ENCODE measurements at places on chromosomes 16 and 17.

DNA sequence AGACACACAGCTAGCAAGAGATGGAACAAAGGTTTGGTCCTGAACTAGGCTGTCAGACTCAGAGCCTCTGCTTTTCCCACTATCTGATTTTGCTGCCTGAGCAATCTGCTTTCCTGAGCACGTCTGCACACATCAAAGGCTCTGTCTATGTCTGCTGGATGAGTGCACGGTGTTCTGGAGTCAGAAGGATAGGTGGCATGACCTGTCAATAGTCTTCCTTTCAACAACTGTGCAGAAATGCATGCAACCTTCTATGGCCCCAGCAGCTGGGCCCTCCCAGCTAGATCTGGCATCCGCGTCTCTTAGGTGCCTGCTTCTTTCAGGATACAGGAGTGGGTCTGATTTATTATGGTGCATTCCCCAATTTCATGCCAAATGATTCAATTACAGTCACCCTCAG lies 138.3 kb downstream of the UTP18 start:
- DNase-seq = no peak

GRCh38 chr17:20063665-20064648 lies 54.8 kb downstream of the SPECC1 start:
- peak; percentile 73 for DNase-seq

DNA sequence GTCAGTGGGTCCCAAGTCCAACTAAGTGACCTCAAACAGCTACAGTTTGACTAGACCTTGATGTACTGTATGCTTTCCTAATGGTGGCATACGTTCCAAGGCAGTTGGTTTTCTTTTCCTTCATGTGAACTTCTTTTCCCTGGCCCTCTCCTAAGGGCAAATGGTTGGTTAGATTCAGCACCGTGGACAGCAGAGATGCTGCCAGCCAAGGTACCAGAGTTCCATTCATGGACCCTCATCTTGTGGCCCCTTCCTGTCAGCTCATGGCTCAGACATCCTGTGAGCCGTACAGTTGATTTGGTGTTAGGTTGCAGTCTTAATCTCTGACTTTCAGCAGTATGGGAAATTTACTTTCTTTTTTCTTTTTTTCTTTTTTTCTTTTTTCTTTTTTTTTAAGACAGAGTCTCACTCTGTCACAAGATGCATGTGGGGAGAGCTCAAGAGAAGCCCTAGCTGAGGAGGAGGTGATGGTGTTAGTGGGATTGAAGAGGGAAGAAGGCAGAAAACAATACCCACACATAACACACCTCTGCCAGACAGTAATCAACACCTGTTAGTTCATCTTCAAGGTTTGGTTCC lies 122.4 kb downstream of the USP31 start:
- DNase-seq = no peak

DNA sequence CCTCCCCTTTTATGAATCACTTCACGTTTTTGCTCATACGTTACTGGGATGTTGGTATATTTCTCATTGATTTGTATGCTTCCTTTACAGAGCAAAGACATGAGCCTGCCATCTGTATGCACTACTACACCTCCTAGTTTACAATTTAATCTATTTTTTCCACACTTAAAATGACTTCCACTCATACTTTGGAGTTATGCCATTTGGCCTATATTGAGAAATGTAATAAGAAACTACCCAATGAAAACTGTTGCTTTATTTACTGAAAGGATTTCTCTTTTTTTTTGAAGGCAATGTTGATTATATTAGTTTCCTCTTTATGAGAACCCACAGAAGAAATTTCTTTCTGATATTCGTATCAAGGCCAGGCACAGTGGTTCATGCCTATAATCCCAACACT lies 43.1 kb downstream of the DUSP14 start:
- no peak for DNase-seq

DNA sequence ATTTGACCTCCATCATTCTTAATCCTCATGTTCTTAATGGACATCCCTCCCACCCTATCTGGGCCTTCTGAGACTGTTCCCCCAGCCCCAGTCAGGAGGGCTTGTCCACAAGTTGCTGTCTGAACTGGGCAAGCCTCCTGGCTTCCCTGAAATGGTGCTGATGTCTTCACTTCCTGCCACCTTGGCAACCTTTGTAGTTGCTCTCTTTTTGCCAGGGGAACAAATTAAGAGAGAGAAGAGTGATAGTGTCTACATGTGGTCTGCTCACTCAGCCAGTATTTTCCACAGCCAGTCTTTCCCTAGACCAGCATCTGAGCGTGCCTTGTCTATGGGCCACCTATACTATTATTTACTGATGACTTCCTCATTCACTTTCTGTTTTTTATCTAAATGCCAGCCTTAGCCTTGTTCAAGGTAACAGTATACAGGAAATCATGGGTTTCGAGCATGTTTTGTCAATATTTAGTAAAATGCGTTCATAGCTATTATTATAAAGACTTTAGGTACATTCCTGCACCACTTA lies 710.1 kb downstream of the MAF start:
- DNase-seq = no peak

GRCh38 chr17:81453712-81454111 lies 58.5 kb downstream of the BAHCC1 start:
- no peak for DNase-seq

DNA sequence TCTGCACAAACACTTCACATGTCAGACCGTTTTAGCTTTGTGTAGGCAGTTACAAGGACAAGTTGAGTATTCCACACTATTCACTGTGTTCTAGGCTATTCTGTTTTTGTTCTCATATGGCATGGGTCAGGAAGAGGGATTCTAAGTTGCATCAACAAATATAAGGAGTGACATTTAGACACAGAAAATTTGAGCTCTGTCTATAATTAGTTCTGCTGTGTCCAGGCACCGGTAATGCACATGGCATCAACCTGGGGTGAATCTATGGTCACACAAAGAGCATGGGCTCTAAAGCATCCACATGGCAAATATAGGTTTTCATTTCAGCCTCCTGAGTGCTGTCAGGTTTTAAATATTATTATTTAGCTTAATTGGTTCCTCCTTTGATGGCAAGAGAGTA lies 130.4 kb upstream of the PMFBP1 start:
- no peak for DNase-seq

GRCh38 chr17:38751808-38752307 lies 683 bp upstream of the PSMB3 start:
- peak; percentile 77 for DNase-seq

DNA sequence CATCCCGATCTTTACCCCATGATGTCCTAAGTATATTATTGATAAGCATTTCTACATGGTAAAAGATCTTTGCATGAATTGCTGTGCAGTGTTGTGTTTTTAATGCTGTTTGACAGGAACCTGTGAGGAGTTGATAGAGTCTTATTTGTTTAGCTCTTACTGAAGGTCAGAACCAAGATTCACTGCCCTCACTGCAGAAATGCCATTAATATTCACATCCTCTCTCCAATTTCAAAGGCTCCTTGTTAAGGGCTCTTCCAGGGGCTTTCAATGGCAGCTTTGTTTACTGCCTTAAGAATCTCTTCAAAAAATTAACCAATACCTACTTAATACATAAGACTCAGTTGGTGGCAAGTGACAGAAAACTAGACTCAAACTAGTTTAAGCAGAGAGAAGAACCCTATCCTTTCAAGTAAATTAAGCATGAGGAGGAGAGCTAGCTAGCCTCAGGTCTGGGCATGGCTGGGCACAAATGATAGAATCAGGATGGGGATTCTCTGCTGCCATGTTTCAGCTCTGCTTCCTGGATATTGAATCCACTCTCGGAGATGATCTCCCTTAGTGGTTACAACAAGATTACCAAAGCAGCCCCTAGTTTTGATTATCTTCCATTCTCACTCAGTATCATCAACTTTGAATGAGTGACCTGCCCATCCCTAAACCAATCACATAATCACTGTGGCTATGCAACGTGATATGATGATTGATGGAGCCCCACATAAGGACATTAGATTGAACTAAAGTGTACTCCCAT lies 311.8 kb downstream of the CDH11 start:
- no peak for DNase-seq

DNA sequence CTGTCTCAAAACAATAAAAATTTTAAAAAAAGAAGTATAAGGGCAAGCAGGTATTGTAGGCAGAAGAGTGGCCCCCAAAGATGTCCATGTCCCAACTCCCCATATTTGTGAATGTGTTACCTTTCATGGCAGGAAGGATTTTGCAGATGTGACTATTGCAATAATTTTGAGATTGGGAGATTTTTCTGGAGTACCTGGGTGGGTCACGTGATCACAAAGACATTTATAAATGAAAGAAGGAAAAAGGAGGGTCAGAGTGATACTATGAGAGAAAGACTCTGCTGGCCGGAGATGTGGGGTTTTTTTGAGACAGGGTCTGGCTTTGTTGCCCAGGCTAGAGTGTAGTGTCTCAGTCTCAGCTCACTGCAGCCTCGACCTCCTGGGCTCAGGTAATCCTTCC lies 27.4 kb upstream of the PAFAH1B1 start:
- DNase-seq = no peak

DNA sequence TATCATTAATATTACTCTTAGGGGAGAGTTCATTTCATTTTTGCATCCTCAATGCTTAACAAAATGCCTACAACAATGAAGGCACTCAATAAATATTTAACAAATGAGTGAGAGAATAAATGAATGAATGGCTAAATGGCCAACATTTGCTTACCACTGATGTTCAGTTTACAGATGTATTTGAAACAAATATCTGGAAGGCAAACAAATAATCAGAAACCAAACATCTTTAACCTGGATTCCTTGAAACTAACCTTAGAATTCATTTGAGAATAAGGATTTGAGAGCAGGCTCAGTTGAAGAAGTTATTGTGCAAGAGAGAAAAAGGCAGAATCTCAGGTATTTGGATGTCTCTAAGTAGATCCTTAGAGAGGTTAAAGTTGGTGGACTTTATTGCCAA lies 8.4 kb downstream of the NACA2 start:
- DNase-seq = no peak

- DNase-seq = no peak
These were observed 3.9 kb downstream of the CDH13 start for GRCh38 chr16:82630688-82631087.

DNA sequence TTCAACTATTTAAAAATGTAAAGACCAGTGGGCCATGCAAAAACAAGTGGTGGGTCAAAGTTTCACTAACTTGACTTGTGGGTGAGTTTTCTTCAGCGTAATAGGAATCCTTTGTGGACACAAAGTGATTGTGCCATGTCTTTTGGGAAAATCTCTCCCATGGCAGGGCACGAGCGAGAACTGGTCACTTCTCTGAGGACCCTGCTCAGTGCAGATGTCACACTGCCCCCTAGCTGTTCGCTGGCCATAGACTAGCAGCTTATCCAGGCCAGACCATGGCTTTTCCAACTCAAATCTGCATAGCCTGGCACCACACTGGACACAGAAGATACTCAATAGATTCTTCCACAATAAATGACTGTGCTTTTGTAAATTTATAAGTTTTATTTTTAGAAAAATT lies 306.0 kb upstream of the CCL2 start:
- DNase-seq = no peak
